ENCODE measurements at places on chromosomes 4 and X.

DNA sequence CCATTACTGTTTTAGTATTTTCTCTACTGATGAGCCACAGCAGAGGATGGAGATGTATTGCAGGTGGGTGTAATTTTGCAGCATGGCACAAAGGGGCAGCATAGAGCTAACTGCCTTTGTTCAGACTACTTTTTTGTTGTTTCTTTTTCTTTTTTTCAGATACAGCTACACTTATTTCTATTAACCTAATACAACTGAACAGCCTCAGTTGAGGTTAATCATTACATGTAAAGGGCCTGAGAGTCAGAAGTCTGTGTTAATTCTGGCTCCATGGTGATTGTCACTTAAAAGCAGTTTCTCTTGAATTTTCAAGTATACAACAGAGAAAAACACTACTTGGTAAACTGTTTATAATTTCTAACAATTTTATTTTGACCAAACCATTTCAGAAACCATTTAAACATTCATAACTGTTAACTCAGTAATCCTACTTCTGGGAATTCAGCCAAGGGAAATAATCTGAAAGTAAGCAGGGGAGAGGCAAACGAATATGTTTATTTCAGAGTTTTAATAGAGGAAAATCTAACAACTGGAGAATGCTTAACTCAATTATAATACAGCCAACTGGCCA, 13.9 kb upstream of the PPEF2 start:
- DNase-seq, result peak; percentile 48

- no peak for DNase-seq
These were observed 409.9 kb downstream of the GABRG1 start for GRCh38 chr4:45713996-45714395.

DNA sequence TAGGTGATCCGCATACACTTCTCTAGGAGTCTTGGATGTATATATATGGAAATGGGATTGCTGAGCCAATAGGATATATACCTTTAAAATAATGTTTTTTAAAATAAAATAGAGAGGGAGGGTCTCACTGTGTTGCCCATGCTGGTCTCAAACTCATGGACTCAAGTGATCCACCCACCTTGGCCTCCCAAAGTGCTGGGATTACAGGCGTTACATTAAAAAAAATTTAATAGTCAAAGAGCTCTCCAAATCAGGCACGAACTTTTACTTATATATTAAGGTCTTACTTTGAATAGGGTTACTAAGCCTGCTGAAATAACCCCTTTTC, 109.0 kb downstream of the GNL3L start:
- DNase-seq, result no peak

DNA sequence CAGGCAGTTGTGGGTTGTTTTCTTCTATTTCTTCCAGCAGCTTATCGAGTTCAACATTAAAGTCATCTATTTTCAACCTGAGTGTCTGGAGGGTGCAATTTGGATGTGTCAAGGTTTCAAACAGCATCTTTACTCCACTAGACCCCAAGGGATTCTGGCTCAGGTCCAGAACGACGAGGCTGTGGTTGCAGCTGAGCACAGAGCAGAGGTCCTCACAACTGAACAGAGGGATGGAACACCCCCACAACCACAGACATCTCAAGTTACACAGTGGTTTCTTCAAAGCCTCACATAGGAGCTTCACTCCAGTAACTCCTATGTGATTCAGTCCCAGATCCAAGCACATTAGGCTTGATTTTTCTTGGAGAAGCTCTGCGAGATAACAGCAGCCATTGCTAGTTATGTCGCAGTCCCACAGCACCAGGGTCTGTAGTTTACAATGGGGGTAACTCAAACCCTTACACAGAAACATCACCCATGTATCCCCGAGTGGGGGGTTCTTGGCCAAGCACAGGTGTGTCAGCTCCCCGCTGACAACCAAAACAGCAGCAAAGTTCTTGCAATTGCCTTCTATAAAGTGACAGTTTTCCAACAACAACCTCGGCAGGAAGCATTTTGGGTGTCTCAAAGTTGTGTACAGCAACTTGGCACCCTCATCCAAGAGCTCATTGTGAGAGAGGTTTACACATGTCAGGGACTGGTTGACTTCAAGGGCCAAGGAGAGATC, 2.8 kb downstream of the NLRP2B start:
- DNase-seq, result no peak

GRCh38 chr4:52743444-52744019, 7.7 kb downstream of the ERVMER34-1 start:
- no peak for DNase-seq

DNA sequence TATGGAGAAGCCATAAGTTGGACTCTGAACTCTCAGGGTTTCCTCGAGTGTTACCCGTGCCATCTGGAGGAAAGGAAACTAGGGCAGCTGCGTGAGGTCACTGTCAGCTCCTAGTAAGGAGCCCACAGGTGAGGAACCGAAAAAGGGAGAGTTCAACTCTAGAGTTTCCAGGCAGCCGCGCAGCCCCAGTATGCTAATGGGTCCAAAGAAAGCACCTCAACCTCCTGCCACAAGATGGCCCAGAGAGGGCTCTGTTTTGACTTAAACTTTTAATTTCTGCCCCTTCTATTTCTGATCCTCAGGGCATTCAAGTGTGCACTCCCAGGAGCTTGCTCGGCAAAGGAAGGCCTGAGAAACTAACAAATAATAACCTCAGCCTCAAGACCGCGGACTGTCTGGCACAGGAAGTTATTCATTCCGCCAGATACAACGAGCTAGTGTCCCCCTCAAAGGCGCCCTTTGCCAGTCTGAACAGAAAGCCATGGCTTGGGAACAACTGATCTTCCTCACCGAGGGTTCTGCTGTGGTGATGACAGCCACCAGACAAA, 13.9 kb downstream of the SCARB2 start:
- no peak for DNase-seq

DNA sequence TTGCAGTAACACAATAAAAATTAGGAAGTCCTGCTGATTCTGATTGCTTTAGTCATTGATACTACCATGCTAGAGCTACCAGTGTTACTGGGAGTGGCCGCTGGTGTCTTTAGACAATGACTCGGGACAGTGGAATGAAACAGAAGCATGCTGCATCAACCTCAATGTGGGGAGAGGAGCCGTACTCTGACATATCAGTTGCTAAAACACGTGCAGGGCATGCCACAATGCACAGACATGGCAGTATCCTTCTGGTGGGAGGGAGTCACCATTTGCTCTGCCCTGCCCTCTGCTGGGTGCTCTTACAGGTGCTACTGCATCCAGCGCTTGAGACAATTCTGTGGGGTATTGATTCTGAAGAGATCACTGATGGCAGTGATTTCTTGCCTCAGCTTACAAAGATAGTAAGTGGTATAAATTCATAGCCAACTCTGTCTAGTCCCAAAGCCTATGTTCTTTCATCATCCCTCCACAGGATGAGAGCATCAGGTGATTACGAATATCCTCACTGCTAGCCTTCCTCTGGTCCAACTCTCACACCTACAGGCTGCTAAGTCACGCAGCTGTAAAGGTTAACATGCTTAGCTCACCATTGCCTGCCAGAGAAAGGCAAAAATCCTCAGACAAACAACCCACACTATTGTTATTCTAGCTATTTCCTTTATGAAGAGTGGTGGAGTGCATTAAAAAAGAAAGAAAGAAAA, 43.7 kb downstream of the NSG1 start:
- peak; percentile 66 for DNase-seq

DNA sequence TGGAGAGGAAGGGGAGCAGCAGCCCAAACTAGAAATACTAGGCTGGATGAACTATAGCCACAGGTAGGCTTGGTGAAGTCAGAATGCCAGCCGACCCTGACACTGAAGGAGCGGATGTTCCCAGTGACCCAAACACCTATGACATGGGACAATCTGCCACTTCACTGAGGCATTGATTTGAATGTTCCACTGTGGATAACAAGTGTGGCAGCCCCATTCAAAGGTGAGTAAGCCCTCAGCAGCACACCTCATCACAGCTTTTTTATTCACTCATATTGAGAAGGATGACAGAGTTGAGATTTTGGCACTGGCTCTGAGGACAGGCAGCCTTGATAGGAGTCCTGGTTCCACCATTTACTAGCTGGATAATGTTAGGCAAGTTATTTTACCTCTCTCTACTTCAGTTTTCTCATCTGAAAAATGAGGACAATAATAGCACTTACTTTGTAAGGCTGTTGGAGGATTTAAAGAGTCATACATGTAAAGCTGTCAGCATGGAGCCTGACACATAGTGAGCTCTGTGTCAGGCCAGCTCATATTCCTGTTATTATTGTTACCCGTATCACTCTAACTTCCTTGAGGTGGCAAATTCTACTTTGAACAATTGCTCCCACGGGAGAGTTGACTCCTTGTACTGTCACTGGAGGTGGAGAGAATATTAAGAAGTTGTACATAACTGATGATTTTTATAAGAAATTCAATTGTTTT, 114.6 kb downstream of the RASL11B start:
- no peak for DNase-seq

- DNase-seq, result peak; percentile 75
These were observed 96.3 kb upstream of the NOCT start for GRCh38 chr4:138919094-138919936.

- peak; percentile 46 for DNase-seq
These were observed 50.8 kb downstream of the CBLL2 start for GRCh38 chrX:22323541-22323940.

DNA sequence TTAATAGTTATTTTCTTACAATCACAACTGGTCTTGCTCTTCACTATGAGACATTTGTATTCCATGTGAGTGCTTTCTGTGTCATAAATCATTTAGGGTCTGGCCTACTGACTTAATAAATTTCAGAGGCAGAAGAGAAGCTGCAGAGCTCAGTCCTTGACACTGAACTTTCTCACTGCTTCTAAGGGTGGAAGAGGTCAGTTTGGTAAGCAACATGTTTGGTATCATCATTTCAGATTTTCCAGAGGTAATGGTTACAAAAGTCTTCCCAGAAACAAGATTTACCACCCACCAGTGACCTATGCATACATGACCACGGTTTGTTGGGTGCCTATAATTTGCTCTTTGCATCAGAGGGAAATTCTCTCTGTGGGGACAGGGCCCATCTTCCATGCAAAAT, 148.6 kb downstream of the NR3C2 start:
- no peak for DNase-seq

DNA sequence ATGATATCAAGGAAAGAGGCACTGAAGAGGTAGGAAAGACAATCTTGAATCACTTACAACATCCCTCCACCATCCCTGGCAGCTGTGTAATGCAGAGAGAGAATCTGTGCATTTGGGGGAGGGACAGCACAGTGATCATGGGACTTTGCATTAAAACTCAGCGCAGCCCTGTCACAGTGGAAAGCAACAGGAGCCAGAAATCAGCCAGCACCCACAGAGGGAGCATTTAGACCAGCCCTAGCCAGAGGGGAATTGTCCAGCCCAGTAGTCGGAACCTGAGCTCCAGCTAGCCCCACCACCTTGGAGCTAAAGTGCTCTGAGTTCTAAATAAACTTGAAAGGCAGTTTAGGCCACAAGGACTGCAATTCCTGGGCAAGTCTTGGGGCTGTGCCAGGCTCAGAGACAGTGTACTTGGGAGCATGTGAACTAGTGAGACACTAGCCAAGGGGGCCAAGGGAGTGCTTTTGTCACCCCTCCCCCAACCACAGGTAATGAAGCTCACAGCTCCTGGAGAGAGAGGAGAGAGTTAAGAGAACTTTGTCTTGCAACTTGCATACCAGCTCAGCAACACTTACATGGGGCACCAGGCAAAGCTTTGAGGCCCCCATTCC, 83.9 kb upstream of the FAM241A start:
- DNase-seq, result no peak

Data from HTR-8/SVneo (cell line).